SK-N-MC (cell line): ENCODE measurements at places on chromosomes 13 and 19.

DNA sequence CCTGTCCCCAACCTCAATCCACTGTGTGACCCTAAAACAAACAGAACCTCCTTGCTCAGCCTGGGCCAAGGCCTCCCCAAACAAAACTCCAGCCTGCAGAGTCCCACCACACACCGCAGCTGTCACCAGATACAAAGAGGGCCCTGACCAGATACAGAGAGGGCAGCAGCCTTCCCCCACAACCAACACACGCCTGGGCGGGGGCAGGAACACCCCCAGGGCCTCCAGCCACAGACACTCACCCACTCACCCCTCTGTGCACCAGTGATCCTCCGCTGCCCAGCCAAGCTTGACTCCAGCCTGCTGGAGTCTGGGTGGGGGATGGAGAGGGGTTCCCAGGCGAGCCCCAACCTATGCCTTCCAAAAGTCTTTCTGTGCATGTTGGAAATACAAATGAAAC lies 5.9 kb upstream of the CIRBP start:
- no peak for DNase-seq

- DNase-seq, result no peak
Measured at GRCh38 chr19:50252111-50252886, 48.9 kb downstream of the MYH14 start.

GRCh38 chr19:48630296-48631063 lies 6.7 kb downstream of the DBP start:
- DNase-seq, result no peak

GRCh38 chr13:80036845-80037504 lies 304.0 kb downstream of the SPRY2 start:
- DNase-seq, result no peak

DNA sequence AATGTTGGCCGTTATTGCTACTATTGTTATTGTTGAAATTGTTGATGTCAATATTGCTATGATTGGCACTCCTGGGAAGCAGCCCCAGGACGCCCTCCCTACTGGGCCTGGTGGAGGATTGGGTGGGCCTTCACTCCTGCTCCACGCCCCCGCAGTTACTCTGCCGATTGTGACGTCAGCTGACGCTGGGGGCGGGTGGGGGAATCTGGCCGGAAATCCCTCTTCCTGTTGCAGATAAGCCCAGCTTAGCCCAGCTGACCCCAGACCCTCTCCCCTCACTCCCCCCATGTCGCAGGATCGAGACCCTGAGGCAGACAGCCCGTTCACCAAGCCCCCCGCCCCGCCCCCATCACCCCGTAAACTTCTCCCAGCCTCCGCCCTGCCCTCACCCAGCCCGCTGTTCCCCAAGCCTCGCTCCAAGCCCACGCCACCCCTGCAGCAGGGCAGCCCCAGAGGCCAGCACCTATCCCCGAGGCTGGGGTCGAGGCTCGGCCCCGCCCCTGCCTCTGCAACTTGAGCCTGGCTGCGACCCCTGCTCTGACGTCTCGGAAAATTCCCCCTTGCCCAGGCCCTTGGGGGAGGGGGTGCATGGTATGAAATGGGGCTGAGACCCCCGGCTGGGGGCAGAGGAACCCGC lies at the start of gene ETV2:
TSS of gene ETV2 (plus strand) at position 231 of the 637 bp plus-strand sequence. CDS start 716 bp downstream, outside the sequence.
- DNase-seq, result no peak

- DNase-seq, result no peak
Measured at GRCh38 chr13:49543656-49544055, 41.7 kb downstream of the RCBTB1 start.

DNA sequence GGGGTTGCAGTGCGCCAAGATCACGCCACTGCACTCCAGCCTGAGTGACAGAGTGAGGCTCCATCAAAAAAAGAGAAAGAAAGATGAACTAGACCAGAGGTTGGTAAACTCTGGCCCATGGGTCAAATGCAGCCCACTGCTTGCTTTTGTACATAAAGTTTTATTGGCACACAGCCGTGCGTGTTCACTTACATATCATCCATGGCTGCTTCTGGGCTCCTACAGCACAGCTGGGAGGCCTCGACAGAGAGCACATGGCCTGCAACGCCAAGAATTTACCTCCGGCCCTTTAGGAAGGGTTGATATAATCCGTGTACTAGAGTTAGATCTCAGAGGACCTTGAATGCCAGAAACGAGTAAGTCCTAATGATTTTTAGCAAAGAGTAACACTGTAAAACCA lies 46.0 kb downstream of the GNG7 start:
- no peak for DNase-seq

GRCh38 chr13:99743094-99743493 lies 228.5 kb downstream of the ZIC5 start:
- DNase-seq, result peak; percentile 34

GRCh38 chr13:36131222-36131930 lies at the start of gene DCLK1:
Gene DCLK1 (minus strand): TSS chr13:36131382.
- no peak for DNase-seq

GRCh38 chr13:35832551-35832950 lies 298.6 kb downstream of the DCLK1 start:
- no peak for DNase-seq

DNA sequence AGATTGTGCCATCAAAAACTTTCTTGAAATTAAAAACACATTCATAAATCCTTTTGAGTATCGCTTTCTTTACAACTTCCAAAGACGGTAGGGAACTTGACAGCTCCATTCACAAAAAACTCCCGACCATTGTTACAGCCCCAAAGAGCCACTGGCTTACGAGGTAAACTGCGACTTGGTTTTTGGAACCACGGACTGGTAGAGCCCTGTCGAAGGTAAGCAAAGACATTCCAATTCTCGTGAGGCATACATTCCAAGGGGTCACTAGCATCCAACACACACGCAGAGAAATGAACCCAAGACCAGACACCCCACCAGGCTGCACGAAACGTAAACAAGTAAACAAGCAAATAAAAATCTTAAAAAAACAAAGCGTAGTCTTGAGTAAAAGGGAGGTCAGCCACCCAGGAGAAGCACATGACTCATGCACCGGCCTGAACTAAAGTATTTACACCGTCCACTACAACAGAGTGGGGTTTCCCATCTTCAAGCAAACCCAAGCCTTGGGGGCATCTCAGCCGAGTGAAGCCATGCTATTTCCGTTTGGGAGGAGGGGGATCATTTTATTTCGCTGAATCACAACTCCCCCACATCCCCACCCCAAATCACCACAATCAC lies 1.4 kb downstream of the BRD4 start:
- DNase-seq, result no peak

- no peak for DNase-seq
Measured at GRCh38 chr13:53129864-53130393, 101.3 kb downstream of the OLFM4 start.

- DNase-seq, result no peak
Measured at GRCh38 chr19:16391301-16392055, 66.9 kb downstream of the KLF2 start.

DNA sequence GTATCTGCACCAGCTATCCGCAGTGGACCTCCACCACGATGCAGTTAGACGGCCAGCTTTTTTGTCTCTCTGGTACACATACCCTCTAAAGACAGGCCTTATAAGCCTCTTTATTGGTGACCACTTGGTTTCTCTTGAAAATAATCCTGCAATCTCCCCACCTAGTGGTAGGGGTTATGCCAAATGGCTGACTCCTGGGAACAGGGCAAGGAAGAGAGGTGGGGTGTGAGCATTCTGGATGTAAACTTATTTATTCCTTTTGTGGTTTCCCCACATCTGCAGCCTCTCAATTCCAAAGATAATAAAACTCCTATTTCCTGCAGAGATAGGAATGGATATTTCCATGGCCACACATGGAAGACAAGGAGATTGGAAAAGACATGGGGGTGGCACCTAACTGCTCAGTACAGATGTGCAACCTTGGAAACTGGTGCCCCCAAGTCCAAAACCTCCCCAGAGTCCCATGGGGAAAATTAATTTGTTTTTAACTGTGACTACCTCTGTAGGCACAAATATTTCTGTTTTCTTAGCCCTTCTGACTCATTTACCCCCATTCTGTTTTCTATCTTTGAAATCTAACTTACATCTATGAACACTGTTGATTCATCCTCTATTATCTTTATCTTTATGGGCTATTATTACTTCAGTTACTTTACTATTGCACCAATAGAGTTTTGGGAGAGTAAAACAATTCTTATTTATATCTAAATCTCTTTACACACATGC lies 112.7 kb upstream of the TSHZ3 start:
- no peak for DNase-seq

DNA sequence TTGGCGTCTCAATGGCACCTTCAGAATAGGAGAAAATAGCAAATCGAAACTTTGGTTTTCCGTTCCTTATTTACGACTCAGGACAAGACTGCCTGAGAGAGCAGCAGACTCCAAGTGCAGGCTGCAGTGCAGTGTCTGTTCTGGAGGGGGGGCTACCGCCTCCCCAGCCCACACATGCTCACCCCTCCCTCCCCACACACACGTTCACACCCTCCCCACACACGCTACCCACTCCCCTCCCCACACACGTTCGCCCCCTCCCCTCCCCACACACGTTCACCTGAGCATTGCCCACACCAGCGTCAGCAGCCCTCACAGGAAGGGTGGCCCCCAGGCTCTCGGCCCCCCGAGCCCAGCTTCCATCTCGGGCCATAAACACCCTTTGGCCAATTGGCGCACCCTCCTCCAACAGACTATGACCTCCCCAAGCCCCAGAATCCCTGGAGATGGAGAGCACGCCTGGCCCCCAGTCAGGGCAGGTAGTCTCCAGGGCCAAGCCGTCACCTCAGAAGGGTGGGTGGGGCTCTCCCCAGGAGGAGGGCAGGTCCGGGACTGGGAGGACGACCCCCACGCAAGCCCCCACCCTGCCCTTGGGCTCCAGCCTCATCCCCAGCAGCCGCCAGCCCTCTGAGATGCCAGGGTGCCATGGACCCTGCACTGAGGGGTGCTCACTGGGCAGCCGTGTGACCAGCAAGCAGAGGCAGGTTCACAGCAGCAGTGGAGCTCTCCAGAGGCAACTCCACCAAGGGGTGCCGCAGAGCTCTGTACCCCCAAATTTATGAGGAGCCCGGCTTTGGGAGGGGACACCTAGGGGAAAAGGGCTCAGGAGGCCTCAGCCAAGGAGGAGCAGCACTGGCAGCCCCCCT lies 27.5 kb downstream of the RASA3 start:
- no peak for DNase-seq

DNA sequence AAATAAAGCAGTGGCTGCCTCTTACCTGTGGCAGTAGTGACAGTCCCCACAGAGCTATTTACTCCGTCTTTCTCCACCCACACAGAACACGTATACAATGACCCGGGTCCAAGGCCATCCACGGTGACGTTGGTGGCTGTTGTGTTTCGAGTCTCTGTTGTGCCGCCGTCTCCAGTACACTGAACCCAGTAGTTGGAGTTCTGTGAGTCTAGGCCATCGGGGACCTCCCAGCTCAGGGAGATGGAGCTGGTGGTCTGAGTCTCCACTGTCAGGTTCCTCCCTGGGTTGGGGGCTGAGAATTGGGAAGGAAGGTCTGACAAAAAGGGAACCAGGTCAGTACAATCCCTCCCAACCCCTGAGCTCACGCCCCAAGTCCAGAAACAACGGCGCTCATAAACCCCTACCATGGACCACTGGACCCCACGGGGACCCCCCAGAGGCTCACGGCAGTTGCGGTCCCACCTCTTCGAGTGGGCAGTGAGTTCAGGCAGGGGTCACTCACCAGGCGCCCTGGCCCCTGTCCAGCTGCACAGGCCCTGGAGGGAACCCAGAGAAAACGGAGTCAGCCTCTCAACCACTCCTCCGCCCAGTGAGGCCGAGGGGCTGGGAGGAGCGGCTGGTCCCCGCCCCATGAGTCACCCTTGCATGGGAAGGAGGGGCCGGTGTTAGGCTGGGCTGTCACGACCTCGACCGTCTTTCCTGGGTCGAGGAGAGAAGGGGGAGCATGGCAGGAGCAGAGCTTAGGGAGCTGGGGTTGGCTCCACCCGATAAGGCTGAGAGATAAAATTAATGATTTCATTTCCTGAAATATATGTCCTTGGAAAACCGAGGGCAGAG lies 2.4 kb downstream of the PTPRH start:
- no peak for DNase-seq

DNA sequence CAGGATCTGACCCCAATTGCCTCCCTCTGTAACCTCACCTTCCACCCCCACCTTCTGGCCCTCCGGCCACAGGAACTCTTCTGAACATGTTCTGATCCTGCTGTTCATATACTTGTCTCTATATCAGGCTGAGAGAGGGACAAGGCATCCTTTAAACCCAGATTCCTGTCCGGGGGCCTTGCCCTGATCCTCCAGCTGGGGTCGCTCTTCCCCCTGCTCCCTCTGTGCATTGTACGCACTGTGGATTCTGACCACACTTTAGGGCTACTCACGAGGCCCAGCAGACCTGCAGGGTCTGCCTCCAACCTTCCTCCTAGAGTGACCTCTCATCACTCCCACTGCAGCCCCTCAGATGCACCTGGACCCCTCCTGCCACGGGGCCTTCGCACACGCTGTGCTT lies 269.3 kb downstream of the UQCRFS1 start:
- no peak for DNase-seq

DNA sequence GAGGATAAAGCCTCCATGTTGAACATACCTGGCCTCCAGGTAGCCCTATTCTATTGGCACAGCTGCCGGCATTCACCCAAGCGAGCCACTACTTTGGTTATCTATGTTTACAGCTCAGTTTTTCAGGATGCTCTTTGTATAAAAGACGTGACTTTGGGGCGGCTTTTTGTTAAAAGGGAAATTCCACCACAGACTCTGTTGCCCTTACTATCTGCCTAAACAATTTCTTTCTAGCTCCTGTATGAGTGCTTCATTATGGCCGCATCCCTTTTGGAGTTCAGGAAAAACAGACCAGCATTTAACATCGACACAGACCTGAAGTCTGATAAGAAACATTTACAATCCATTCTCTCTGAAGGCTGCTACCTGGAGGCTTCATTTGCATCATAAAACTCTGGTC lies 9.1 kb upstream of the IGSF23 start:
- DNase-seq, result no peak

- no peak for DNase-seq
Measured at GRCh38 chr19:6654347-6655310, 15.3 kb downstream of the TNFSF14 start.

GRCh38 chr19:57118848-57119247 lies 937 bp upstream of the USP29 start:
- no peak for DNase-seq

DNA sequence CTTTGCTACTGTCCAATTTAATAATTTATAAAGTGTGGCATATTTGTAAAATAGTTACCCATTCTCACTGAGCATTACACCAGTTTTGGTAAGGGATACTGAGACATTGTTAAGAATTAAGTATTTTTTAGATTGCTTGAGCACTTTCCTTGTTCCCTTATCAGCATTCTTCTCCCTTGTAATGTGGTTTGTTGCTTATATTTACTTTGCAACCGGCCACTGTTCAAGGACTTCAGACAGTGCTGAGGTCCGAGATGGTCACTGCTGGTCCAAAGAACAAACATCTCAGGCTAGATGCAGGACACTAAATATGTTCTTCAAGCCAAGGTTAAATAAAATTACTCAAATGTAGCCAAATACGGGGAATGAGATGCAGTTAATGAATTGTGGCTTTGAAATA lies 161.4 kb downstream of the TM9SF2 start:
- DNase-seq, result no peak

GRCh38 chr13:71290963-71291841 lies 575.8 kb downstream of the DACH1 start:
- no peak for DNase-seq

GRCh38 chr19:17379221-17379631 lies 2.1 kb upstream of the PLVAP start:
- no peak for DNase-seq
